ENCODE measurements at places on chromosomes 4 and X.

DNA sequence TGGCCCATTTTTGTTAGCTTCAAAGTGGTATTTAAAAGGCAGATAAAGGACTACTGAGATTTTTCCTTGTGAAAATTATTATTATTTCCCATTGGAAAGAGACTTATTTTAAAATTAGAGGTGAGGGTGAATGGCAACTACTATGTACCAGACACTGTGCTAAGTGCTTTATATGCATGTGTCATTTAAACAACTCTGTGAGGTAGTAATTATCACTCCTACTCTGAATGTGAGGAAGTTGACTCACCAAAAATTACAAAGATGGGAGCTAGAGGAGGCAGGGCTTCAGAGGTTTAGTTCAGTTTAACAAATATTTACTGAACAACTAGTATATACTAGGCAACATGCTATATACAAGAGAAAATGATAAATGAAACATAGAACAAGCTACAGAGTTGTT is 78.2 kb downstream of the MSL3 start:
- DNase-seq: no peak

DNA sequence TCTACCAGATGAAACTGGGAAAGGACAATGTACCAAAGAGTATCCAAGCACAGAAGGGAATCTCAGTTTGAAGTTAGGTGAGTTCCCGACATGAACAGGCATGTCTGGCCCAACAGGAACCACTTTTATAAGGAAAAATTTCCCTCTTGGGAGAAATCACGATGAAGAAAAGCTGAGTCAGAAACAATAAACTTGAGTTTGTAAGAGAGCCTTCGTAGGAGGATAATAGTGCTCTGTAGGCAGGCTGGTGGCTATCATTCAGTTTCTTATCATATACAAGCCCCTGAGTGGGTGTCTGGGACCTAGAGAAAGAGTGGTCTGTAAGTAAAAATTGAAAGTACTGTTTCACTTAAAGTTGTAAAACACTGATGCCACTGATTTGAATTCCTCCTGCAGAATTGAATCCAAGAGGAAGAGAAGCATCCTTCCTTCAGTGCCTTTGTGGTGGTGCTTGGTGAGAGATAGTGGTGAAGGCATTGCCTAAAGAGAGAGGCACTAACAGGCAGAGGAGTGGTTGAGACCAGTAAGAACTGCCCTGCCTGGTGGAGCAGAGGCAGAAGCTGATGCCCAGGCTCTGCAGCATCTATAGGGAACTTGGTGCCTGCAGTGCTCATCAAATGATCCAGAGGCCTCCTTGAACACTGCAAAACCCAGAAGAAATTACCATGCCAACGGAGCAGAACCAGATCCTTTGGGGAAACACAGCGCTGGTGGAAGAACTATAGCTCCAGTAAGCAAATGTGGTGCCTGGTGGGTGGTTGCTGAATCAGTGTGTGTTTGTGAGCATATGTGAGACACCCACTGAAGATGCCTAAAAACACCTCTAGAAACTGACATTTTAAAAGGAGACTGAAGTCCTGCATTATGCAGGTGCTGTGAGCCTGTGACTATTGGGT is 31.7 kb upstream of the METAP1 start:
- DNase-seq: no peak

DNA sequence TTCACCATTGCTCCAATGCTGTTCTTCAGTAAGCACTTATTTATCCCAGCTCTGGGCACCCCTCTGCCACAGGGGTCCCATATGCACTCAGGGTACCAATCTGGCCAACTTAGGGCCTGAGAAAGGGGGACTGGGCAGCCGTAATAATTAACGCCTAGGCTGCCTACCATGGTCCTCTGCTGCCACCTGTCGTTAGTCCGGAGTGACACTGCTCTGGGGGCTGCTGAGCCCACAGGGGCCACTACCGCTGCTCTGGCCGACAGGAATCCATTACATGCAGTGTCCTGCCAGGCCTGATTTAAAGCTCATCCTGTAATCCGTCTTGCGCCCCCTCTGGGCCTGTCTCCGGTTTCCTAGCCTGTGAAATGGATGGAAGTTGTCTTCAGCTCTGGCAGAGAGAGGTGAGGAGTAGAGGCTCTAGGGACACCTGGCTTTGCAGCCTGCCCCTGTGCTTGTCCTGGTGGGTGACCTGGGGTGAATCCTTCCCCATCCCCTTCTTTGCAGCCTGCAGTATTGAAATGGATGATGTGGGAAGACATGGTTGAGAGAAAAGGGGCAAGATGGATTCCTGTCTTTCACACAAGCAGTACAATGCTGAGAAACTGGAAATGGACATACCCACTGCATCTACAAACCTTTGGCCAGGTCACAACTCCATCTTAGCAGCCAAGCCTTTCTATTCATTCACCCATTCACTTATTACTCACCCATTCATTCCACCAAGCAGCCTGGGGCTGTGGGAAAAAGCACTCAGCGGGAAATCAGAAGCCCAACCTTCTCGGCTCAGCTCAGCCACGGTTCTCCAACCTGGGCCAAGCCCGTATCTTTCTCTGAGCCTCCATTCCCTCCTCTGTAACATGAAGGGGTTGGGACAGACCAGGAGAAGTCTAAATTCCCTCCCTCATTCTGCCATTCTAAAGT is 116.3 kb upstream of the NALF2 start:
- DNase-seq: peak; percentile 20

DNA sequence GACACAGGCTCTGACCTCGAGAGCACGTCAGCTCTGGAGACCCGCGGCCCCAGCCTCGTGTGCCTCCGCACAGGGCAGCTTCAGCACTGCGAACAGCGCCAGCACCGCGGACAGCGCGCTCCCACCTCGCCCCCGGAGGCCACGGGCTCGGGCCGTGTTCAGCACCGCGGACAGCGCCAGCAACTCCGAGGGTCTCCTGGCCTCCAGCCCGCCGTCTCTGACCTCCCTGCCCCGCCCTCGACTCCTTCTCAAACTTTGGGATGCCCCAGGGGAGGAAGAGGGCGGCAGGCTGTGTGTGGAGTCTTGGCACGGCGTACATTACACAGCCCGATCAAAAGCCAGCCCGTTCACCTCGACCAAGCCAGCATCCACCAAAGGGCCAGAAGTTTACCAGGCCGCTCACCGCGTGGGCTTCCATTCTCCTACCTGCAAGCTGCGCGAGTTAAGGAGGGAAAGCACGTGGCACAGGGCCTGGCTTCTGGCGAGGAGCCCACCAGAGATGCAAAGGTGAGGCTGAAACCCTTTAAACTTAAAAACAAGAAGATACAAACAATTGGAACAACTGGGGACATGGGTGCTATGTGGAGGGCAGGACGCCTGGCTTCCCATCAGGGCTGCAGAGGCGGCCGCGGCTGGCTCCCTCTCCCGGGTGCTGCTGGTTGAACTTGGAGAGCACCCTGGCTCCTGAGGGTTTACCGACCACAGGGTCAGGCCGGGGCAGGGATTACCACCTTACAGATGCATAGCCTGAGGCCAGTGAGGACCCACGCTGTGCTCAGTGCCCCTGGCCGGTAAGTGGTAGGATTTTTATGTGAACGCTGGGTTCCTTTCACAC is 4.5 kb upstream of the NKX1-1 start:
- DNase-seq: no peak

DNA sequence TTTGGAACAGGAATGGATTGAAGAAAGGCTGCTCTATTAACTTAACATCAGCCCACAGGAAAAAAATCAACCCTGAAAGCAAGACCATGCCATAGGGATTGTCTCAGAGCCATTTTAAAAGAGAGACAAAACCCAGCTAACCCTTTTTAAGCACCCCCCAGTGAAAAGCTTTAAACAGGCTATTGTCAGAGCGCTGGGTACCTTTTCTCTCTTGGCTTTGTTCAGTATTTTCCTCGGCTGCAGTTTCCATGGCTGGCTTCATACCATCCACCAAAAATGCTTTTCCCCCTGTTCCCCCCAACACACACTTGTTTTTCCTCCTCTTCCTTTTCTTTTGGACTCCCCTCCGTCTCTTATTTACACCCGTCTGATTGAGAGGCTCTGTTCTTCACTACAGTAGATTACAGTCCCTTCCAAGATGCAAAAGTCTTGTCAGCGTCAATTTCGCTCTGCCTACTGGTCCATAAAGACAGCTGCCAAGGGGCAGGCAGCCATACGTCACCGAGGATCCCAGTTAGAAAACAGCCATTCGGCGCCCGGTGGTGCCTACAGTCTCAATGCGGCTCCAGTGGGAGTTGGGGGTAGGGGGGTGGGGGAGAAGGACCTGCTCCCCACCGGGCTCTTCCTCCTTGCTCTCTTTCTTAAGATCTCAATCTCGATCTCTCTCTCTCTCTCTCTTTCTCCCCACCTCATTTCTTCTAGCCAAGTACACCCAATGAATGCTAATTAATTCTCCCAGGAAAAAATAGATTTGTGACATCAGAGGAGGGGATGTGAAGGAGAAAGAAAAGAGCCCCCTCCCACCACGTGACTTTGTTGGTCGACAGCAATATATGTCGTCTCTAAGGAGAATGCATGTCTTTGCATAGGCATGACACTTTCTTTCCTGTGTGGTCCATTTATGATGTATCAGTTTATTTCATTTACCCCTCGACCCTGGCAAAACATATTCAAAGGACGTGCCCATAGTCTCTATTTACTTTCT is at the start of gene GPM6B:
TSS of gene GPM6B (minus strand) at position 451 of the 985 bp plus-strand sequence. CDS start at position 262, 189 bp downstream.
- DNase-seq: peak; percentile 70

GRCh38 chr4:185396724-185397385 is at the start of gene ANKRD37:
Gene ANKRD37, plus strand, starts transcription at chr4:185396841. Its CDS starts 83 bp downstream, at chr4:185396924.
- no peak for DNase-seq

GRCh38 chr4:149135062-149135461 is 680.6 kb downstream of the IQCM start:
- no peak for DNase-seq

- DNase-seq: no peak
Measured at GRCh38 chr4:123283371-123283895, 113.2 kb upstream of the SPRY1 start.

DNA sequence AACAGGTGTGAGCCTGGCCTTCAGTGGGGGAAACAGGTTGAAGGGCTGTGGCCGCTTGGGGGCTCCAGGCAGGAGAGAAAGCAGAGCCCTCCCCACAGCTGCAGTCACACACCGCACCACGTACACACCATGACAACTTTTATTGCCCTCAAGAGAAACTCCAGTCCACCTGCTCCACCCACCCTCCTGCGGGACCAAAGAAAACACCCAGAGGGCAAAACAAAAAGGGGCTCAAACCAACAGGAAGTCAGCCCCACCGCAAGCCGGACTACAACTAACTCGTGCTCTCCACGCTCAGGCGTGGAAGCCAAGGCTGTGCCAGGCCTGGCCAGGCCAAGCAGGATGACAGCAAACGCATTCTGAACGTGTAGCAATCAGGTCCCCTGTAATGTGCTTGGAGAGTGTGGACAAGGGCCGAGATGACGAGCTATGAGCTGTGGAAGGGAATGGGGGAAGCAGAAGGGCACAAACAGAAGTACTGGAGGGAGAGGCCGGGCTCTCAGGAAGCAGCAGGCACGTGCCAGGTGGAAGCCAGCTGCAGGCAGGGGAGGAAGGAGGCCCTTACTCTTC is 12.7 kb downstream of the SLC6A8 start:
- no peak for DNase-seq

DNA sequence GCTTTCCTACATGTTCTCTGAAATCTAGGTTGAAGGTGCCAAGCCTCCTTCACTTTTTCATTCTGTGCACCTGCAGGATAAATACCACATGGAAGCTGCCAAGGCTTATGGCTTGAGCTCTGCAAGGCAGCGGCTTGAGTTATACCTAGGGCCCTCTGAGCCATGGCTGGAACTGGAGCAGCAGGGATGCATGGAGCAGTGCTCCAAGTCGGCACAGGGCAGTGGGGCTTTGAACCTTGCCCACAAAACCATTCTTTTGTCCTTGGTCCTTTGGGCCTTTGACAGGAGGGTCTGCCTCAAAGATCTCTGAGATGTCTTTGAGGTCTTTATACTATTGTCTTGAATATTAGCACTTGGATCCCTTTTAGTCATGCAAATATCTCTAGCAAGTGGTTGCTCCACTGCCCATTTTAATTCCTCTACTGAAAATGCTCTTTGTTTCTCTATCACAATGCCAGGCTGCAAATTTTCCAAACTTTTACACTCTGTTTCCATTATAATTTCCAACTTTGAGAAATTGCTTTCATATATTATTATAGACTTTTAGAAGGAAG is 536.2 kb upstream of the KLHL4 start:
- no peak for DNase-seq

GRCh38 chr4:139368998-139369397 is 66.7 kb upstream of the NDUFC1 start:
- no peak for DNase-seq

GRCh38 chr4:145097821-145098674 is at the start of the genes ABCE1 and ANAPC10:
Gene ABCE1, plus strand, starts transcription at chr4:145098311. Its CDS starts 6,102 bp downstream, at chr4:145104413.
Gene ANAPC10, minus strand, starts transcription at chr4:145098196. Its CDS starts 2,097 bp downstream, at chr4:145096099.
- DNase-seq: peak; percentile 92

DNA sequence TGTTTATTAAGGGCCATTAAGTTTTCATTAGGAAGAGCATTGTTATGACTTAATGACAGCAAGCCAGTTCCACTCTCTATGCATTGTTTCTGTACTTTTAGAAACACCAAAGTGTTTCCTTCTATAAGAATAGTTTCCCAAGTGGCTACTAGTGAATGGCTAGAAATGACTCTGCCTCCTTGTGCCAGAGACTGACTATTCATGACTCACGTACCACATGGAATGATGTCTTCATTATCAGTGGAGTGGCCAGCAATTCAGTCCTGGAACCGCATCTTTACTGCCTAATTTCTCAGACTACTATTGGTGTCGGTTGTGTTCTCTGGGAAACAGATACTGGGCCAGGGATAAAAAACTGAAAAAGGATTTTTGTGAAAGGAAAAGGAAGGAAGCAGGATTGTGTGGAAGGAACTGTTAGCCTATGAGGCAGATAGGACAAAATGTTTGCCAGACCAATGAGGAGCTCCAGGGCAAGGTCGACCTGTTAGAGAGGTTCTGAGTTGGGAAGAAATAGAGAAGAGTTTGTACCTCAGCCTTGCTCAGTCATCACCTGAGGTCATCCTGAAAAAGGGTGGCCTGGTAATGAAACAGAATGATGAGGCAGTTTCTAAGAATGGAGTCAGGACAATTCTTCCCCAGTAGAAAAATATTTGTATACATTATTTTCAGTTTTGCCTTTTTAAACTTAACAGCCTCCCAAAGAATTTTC is 218.6 kb downstream of the SPCS3 start:
- DNase-seq: no peak

- DNase-seq: no peak
Measured at GRCh38 chr4:33566649-33567048, 2677.7 kb downstream of the ARAP2 start.

DNA sequence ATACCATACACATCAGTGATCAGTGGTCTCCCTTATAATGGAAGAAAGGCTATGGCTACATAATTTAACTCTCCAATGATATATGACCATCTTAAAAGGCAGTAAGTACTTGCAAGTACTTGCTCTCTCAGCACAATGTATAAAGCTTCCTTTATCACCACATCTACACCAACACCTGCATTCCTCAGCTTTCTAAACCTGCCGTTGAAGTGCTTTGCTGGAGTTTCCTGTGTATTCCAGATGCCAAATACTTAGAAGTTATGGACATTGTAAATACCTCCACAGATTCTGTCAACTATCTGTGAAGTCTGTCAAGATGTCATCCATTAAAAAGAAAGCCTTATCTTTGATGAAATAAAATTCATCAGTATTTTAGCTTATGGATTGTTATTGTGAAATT is 335.0 kb upstream of the GALNTL6 start:
- no peak for DNase-seq

DNA sequence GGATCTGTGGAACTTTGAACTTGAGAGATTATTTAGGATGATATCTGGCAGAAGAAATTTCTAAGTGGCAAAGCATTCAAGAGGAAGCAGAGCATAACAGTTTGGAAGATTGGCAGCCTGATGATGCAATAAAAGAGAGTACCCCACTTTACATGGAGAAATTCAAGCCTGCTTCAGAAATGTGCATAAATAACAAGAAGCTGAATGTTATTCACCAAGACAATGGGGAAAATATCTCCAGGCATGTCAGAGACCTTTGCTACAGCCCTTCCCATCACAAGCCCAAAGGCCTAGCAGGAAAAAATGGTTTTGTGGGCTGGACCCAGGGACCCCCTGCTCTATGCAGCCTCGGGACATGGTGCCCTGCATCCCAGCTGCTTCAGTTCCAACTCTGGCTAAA is 420.8 kb downstream of the DTHD1 start:
- no peak for DNase-seq
